ENCODE measurements at places on chromosomes 7 and 10.
A peak's percentile ranks its signal among the peaks of the same experiment; 100 is the strongest.

- no peak for DNase-seq
Measured at GRCh38 chr10:88372051-88372715, 210.9 kb downstream of the RNLS start.

- DNase-seq: no peak
Measured at GRCh38 chr10:102648269-102648888, 4.1 kb downstream of the TRIM8 start.

- no peak for DNase-seq
Measured at GRCh38 chr7:51123322-51124019, 193.1 kb downstream of the COBL start.

GRCh38 chr10:1978584-1978983 lies 241.3 kb upstream of the ADARB2 start:
- DNase-seq: no peak

DNA sequence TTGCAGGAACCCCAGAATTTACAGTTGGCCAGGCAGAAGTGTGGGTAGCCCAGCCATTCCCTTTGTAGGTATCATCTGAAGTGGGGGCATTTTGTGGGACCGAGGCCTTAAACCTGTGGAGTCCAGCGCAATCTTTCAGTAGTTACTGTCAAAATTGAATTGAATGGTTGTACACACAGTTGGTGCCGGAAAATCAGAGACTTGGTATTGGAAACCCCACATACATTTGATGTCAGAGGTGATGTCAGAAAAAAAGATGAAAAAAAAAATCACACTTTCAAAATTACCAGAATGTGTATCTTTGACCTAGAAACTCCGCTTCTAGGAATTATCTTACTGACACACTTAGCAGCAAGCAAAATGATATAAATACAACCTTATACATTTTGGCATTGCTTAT lies 153.8 kb upstream of the PLXNA4 start:
- DNase-seq: no peak

DNA sequence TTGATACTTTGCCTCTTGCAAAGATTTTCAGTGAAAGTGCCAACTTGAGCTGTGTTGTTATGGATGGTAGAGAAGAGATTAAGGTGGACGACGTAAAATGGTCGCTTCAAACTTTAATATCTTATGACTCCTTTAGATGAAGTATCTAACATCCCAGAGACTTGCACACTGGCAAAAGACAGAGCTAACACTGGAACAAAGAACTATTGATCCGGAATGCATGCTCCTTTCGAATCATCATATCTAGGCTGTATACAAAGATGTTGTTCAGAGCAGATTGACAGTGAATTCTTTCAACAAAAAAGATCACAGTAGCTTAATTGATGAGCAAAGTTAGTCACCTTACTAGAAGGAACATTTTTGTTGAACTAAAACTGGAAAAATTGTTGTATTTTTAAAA lies 592.7 kb downstream of the NXPH1 start:
- no peak for DNase-seq

- DNase-seq: peak; percentile 83
Measured at GRCh38 chr10:103548006-103548405, 54.5 kb downstream of the NEURL1 start.
